ENCODE measurements at places on chromosomes 5 and 9.

- no peak for DNase-seq
Observed at GRCh38 chr9:20320921-20321320, 301.4 kb downstream of the MLLT3 start.

DNA sequence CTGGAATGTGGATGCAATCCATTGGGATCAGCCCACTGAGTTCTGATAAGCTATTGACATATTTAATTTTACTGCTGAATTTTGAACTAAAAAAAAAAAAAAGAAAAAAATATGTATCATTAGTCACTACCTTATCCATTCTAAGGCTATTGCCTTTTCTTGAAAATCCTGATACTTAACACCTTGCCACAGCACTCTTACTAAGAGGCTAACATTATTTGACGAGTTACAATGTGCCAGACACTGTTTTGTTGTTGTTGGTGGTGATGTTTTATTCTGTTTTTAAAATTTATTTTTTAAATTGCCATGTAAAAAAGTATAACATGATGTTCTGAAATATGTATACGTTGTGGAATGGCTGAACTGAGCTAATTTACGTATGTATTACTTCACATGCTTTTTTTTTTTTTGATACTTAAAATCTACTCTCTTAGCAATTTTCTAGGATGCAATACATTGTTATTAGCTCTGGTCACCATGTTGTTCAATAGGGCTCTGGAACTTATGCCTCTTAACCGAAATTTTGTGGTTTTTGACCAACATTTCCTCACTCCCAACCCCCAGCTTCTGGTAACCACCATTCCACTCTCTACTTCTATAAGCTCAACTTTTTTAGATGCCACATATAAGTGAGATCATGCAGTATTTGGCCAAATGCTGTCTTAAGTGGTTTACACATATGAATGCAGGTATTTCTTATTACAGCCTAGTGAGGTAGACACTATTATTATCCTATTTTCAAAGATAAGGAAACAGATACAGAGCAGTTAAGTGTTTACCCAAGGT is 134.8 kb upstream of the PCA3 start:
- DNase-seq = no peak

DNA sequence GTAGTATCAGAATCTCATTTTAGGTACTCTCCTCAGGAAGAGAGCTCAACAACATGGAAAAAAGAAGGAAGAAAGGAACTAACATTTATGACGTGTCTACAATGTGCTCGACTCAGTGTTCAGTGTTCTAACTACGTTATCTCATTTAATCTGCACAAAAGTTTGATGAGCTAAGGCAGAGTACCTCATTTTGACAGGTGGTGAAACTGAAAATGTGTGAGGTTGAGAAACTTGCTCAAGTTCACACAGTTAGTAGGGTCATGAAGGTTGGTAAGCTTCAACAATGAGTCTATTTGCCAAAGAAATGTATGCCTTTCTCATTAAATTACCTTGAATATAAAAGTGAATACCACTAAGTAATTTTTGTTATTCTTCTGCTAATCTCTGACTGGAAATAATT is 165.1 kb downstream of the CAAP1 start:
- no peak for DNase-seq

GRCh38 chr5:98432378-98432777 is 341.1 kb upstream of the RGMB start:
- no peak for DNase-seq

DNA sequence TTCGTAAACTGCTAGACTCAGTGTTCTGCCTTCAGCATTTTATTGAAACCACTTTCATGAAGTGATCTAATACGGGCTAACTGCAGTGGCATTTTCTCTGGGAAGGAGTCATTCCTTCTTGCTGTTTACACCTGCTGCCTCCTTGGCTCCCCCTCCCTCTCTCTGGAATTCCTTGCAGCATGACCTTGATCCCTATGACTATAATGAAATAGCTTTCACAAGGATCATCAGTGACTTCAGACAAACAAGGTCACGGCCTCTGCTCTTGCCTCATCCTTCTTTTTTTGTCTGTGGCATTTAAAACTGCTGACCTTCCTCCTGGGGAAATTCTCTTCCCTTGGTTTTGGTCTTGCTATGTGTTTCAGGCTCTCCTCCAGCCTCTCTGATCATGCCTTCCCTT is 90.2 kb downstream of the ZNF462 start:
- no peak for DNase-seq

Data from CMK (cell line).